NCI-H460 (cell line): ENCODE measurements at places on chromosomes 2 and 18. TPM values are rescaled to one million over a fixed set of nuclear protein-coding genes. Genes with fewer than 3 reads are reported as not detected.

DNA sequence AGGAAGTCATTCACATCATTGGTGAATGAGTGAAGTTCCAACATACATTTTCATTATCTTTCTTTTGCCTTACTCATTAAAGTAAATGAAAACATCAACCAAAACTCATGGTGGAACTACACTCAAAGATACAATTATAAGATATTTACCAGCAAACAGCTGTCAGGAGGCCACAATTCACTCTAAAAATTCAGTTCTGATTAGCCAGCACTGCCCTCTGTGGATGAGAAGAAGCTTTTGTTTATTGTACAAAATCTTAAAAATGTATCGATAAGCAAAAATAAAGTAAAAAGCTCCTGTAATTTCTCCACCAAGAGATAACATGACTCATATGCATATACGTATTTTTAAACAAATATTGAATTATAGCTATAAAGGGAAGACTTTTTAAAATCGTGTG, 73.5 kb upstream of the RAPGEF4 start:
- no peak for DNase-seq

GRCh38 chr2:159164457-159164911, 122.0 kb downstream of the WDSUB1 start:
- no peak for DNase-seq

GRCh38 chr2:46917628-46918027, 2.0 kb upstream of the MCFD2 start:
- no peak for DNase-seq

DNA sequence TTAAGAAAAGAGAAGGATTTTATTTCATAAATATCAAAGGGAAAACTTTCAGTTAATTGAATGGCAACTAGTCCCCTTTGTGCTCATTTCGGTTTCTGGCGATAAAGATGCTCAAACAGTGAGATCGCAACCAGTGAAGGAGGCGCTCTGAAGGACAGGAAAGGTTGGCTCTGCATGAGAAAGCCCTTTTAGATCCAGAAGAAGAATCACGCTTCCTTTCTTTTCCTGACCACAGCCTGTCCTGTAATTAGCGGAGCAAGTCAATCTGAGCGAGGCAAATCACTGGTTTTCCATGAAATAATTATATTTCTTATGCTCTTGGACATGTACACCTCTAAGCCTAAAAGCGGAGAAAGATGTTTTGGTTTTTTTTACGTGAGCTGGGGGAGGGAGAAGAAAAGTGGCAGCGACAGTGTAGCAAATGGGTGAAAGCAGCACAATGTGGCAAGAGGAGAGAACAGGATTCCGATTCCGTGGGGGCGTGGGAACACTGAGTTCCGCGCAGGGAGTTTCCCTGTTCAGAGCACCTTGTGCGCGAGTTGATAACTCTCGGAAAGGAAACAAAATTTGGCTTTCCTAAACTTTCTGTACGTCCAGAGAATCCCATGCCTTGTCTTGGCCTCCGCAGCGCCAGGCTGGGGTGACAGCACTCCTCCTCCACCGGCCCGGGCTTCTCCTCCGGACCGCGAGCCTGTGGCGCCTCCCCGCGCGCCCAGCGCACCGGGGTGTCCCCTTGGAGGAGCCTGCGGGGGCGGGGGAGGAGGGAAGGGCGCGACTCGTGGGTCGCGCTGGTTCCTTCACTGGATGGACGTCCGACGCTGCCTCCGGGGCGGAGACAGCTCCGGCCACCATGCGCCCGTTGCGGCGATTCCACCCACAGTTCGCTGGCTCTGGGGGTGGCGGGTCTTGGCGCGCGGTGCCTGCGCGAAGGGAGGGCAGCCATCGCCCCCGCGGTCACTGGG, 620 bp upstream of the SLC9A2 start:
- peak; percentile 51 for DNase-seq

GRCh38 chr18:44837482-44838180, 156.9 kb downstream of the SETBP1 start:
- DNase-seq = no peak

GRCh38 chr2:174764280-174765255, at the start of gene CHRNA1:
TSS of gene CHRNA1 (minus strand) at chr2:174764472. CDS start at chr2:174764394, 78 bp downstream.
- DNase-seq = no peak

GRCh38 chr18:40450751-40451150, 1504.3 kb upstream of the PIK3C3 start:
- DNase-seq = no peak

- no peak for DNase-seq
These were observed 72.4 kb downstream of the TGOLN2 start for GRCh38 chr2:85255456-85255812.

DNA sequence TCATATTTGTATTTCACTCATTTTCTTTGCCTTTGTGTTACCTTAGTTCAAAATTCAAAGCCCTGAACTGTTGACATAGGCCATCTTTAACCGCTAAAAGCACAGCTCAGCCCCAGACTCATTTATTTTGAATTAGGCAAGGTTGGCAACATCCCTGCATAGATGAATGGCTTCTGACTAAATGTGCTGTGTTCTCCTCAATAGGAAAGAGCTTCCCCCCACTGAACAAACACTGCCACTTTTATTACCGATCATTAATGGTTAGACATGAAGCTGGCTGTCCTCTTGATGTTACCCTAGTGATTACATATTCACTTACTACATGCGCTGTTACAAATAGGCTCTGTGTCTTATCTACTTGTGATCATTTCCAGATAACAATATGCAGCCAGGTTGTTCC, 170.7 kb downstream of the ADCYAP1 start:
- no peak for DNase-seq

GRCh38 chr2:141062443-141062842, 1068.4 kb downstream of the LRP1B start:
- DNase-seq = no peak

- DNase-seq = peak; percentile 22
These were observed 32.9 kb upstream of the CCDC93 start for GRCh38 chr2:118046634-118047210.

GRCh38 chr2:159455330-159455918, 160.9 kb downstream of the BAZ2B start:
- no peak for DNase-seq

DNA sequence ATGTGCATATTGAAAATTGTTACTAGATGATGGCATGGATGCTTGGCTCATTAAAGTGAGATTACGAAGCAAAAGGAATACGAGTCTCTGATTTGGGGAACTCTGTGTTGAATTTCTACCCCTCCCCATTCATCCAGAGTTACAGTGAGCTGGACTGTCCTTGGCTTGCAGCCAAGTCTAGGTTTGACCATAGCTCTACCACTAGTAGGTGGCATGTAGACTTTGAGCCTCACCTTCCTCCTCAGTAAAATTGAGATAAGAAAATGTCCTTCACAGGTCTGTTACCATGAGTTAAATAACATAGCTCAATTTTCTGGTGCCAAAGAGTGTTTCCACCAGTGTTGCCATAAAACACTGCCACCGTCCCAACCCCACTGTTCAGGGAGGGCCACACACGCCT, 727.6 kb upstream of the ID2 start:
- no peak for DNase-seq

- DNase-seq = no peak
These were observed 26.8 kb downstream of the ANKMY1 start for GRCh38 chr2:240531038-240531437.

GRCh38 chr18:53004798-53005197, 664.8 kb downstream of the DCC start:
- no peak for DNase-seq

The CNDP1 gene
- not detected in 2 replicates for total RNA-seq

The VIT gene
- total RNA-seq = 2.7 and 2.8 TPM in 2 replicates

The TGFA gene
- 0.64 and 1.3 TPM in 2 replicates for total RNA-seq

The CLK1 gene
- 85.3 and 90.7 TPM in 2 replicates for total RNA-seq

The SP140 gene
- total RNA-seq = 0.17 and 0.89 TPM in 2 replicates

The COLEC12 gene
- 0.05 TPM in 1 of 2 replicates, not detected in the other for total RNA-seq

The OSBPL6 gene
- 9.6 and 11.9 TPM in 2 replicates for total RNA-seq

The NT5DC4 gene
- not detected in 2 replicates for total RNA-seq

The TMEM178A gene
- total RNA-seq = 0.46 TPM in 1 of 2 replicates, not detected in the other

The GNLY gene
- total RNA-seq = not detected in 2 replicates

The SMYD1 gene
- total RNA-seq = not detected in 2 replicates
